ENCODE measurements at places on chromosomes 7 and 10.

GRCh38 chr10:103202319-103202718 is 9.2 kb upstream of the NT5C2 start:
- no peak for DNase-seq

GRCh38 chr7:75718390-75719031 is 20.2 kb downstream of the HIP1 start:
- no peak for DNase-seq

DNA sequence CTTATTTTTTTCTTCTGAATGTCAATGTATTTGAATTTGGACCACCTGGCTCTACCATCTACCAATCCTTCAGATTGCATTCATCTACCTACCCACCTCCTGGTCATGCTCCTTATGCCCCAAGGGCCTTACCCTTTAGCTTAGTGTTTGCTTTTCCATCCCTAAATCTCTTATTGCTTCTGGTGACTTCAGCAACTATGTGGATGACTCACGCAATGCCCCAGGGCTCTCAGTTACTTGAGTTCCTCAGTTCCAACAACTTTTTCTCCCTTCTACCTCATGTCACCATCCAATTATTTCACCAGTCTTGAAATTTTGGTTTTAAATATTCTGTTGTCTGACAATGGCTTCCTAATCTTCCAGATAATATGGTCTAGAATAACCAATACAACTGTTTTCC is 118.9 kb downstream of the CFAP58 start:
- DNase-seq, result no peak

- no peak for DNase-seq
These were observed 2.9 kb downstream of the A1CF start for GRCh38 chr10:50882540-50882983.

DNA sequence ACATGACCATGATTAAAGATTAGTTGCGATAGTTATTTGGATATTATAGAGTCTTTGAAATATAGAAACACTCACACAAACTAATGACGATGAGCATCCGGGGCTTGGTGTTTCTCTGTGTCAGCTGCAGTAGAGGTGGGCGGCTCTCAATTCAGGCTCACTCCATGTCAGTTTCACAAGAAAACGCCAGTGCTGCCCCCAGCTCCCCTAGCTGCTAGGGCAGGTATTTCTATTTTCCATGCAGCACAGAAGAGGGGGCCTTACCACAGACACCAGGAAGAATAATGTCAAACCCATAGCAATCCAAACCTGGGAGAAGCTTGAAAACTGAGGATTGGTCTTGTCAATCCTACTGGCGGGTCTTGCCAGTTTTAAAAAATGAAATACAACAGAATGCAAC is 197.1 kb downstream of the PHTF2 start:
- no peak for DNase-seq

GRCh38 chr7:39035156-39035555 is 57.4 kb downstream of the POU6F2 start:
- DNase-seq, result no peak

DNA sequence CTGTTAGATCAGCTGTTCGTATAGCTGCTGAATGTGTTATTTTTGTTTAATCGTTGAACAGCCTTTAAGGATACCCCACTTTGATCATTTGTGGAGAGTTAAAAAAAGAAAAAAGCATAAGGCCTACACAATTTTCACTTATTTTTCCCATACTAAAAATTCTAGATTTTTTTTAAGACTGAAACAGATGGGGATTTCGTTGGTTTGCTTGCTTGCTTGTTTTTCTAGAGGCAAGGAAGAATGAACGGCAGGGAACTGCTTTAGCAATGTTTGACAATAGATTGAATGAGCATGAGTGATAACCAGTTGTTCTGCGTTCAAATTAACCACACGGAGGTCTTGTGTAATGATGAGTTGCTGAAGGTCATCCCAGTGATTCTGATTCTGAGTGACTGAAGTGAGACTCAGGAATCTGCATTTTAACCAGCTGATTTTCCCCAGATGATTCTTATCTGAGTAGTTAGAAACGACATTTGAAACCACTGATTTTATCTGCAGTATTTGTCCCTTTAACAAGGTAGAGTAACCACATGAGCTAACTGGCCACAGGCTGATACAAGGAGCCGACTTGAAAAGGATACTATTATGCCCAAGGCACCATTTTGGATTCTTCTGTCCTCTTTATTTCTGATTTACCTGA is 85.9 kb downstream of the GPR37 start:
- DNase-seq, result no peak

DNA sequence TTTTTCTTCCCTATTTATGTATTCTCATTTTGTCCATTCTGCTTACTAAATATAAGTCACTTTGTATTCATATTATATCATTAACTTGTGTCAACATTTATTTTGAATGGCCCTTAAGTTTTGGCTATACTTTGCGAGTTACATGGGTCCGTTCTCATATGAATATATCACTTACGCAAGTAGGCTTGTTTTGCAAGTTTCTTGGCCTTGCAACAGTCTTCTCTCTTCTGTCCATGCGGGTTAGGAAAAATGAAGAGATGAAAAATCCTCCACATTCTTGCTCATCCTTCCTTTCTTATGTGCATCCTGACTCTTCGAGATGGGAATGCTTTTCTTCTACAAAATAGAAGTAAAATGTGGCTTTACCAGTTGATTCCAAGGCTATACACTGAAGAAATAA is 82.8 kb downstream of the GPR158 start:
- DNase-seq, result no peak

DNA sequence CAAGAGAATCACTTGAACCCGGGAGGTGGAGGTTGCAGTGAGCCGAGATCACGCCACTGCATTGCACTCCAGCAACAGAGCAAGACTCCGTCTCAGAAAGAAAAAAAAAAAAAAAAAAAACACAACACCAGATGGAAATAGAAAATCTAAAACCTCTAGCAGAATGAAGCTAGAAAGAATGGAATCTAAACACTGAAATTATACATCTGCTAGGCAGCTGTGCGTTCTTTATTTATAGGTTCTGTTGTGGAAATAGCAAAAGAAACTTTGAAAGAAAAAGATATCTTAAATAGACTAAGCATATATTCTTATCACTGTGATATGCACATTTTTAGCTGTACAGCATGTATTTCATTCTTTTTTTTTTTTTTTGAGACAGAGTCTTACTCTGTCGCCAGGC is 17.1 kb downstream of the BMPR1A start:
- DNase-seq, result no peak

DNA sequence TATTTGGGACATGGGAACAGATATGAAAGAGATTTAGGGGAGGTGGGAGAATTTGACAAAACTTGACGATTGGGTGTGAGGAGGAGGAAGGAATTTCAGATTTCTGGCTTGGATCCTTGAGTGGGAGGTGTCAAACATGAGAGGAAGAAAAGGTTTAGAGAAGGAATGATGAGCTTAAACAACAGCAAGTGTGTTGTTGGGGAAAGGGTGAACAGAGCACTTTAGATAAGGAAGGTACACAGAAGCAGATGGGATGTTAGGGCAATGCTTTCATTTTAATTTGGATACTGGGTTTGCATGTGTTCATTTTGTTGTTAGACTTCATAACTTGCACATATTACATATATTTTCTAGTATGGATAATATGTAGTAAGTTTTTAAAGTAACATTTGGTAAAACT is 23.2 kb downstream of the REEP3 start:
- no peak for DNase-seq

- DNase-seq, result no peak
These were observed 138.6 kb downstream of the RGS10 start for GRCh38 chr10:119403921-119404320.

Data from SW 1271 (cell line).